Gastrocnemius medialis (tissue), 4 donors: ENCODE measurements at places on chromosomes 12 and 14.

DNA sequence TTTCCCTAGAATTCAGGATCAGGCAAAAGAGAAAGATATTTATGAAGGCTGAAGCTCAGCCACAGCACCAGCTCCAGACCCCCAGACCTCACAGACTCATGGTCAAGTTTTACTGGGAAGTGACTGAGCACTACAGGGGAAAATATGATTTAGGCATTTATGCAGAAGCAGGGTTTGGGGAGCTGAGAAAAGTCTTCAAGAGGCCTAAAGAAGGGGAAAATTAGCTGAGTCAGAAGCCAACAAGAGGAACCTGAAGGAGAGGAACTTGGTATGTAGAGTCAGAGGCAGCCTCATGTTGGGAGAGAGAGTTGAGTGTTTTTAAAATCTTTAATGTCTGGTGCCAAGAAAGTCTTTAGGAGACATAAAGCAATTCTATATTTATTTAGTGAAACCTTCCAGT, 63.0 kb downstream of the FOS start:
- no peak for DNase-seq

DNA sequence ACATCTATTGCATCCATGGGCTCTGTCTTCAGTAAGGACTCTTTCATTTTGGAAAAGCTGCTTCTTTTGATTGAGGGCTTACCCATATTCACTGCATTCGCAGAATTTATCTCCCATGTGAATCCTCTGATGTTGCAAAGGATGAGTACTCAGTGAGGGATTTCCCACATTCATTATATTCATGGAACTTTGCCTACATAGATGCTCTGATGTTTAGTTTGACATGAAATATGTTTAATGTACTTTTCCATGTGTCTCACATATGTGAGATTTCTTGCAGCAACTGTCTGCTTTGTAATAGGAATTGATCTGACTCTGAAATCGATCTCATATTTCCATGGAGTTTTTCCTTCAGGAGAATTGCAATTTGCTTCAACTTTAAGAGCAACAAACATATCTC, 1699.6 kb upstream of the FLRT2 start:
- no peak for DNase-seq

DNA sequence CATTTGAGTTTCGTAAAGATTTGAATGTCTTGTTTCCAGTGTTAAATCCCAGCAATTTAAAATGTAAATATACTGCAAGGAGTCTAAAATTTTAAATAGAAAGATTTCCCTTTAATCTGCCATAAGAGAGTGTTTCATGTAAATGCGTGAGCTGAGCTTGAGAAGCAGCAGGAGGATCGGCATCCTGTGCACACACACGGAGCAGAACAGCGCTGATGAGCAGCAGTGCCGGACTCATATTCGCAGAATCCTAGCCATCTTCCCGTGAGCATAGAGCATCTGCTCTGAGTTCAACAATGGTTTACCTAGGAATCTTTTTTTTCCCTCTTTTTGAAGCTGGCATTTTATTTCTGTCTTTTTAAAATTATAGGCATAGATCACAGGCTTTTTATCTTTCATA, 29.8 kb upstream of the AMN start:
- DNase-seq: no peak

DNA sequence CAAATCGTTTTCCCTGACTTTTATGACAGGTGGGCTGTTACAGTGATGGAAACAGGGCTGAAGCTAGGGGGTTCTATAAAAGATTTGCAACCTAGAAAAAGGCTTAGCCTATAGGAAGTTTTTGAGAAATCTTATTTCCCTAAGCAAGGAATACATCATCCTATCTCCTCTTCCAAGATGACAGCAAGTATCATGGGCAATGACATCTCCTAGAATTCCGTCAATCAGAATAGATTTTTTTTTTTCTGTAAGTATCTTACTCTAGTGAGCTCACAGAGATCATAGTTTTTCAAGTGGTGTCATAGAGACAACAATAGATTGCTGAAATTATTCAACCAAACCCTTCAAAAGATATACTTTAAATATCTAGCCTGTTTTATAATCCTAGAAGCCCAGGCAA, 108.8 kb downstream of the MYF5 start:
- no peak for DNase-seq

- no peak for DNase-seq
Measured at GRCh38 chr14:89219051-89219450, 198.0 kb downstream of the FOXN3 start.

DNA sequence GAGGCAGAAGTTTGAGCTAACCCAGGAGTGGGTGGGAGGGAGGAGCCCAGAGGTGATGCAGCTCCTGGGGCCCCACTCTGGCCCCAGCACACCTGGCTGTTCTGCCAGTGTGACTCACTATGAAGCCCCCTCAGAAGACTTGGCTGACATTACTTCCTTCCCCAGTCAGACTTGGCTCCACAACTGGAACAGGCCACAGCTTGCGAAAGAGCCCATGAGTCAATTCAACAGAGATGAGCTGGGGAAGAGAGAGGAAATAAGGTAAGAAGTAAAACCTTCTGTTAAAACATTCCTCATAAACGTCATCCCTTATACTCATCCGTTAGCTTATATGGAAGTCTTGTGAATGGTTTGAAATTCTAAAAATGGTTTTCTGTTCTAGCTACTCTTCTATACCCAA, 245.9 kb downstream of the ADAMTS20 start:
- peak; percentile 35 for DNase-seq

- no peak for DNase-seq
Measured at GRCh38 chr14:89493877-89494634, 77.0 kb upstream of the FOXN3 start.

- no peak for DNase-seq
Measured at GRCh38 chr12:47557386-47557785, 148.4 kb downstream of the RPAP3 start.

GRCh38 chr14:28758253-28758884, 8.2 kb upstream of the FOXG1 start:
- no peak for DNase-seq
